Psoas muscle (tissue), 8 donors: ENCODE measurements at places on chromosomes 2 and 18.

- DNase-seq, result no peak
These were observed 6.9 kb upstream of the GYPC start for GRCh38 chr2:126649101-126649500.

GRCh38 chr2:85704800-85705679, 10.9 kb downstream of the GNLY start:
- no peak for DNase-seq

GRCh38 chr2:184765112-184765895, 167.0 kb downstream of the ZNF804A start:
- no peak for DNase-seq

- no peak for DNase-seq
These were observed 42.3 kb upstream of the ALPP start for GRCh38 chr2:232336241-232336736.

DNA sequence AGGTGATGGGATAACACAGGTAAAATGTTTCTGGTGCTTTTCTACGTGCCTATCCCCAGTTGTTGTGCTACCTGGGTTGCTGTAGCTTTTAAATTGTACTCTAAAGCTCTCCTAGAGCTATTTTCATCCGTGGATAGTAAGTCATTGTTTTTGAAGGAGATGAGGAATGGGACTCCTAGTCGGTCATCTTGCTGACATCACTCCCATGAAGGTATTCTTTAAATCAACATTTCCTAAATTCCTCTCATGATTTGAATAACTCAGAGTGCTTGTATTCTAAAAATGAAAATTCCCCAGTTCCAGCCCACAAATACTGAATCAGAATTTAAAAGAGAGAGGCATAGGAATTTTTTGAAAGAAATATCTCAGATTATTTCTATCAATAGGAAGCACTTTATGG, 44.3 kb downstream of the CCDC148 start:
- no peak for DNase-seq

GRCh38 chr2:202510911-202511310, 123.9 kb upstream of the FAM117B start:
- no peak for DNase-seq

DNA sequence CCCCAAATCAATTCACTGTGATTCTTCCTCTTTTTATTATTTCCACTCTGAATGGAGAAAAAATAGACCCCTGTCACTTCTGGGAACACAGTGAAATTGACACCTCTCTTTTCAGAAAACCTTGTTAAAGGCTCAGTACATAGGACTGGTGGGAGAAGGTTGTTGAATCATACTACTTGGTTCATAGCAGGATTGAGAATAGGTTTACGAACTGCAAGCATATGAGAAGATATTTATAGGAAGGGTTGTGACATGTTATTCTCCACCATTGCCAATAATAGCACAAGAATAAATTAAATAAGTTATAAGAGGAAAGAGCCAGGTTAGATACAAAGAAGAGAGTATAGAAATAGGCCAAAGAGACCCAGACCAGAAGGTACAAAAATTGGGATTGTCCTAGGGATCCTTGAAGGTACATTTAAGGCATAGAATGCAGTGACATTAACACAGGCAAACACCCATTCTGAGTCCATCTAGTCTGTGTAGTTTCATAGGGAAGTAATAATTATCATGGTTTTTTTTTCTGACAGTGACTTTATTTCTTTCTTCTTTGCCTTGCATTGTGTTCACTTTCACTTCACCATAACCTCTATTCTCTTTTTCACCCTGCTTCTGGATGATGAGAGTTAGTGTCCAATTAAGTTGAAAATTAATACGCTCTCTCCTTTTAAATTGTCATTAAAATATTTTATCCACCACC, 21.8 kb upstream of the SERPINE2 start:
- no peak for DNase-seq

GRCh38 chr2:238127165-238128060, 11.1 kb upstream of the KLHL30 start:
- peak; percentile 58 for DNase-seq

GRCh38 chr2:222514901-222515300, 90.6 kb downstream of the SGPP2 start:
- no peak for DNase-seq

DNA sequence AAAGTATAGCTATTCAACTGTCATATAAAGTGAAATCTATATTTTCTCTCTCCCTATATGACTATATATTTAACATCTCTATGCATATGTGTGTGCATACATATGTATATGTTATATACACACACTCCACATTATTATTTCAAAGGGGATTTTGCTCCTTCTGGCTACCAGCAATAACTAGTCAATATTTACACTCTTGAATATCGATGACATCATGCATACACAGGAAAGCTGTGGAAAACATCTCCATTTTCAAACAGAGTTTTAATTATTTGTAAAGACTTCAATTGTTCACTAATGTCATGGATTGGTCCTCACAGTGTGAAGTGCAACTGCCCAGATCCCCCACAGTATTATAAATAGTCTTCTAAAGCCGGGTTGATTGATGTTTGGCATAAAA, 195.9 kb upstream of the TCF4 start:
- DNase-seq, result no peak

- DNase-seq, result no peak
These were observed 24.1 kb downstream of the PRKD3 start for GRCh38 chr2:37300578-37300977.

GRCh38 chr18:45828917-45829811, 3.7 kb downstream of the SIGLEC15 start:
- DNase-seq, result no peak

- no peak for DNase-seq
These were observed 74.3 kb downstream of the ZBTB7C start for GRCh38 chr18:48334845-48335244.

GRCh38 chr18:32847691-32848090, 74.9 kb upstream of the KLHL14 start:
- DNase-seq, result no peak

DNA sequence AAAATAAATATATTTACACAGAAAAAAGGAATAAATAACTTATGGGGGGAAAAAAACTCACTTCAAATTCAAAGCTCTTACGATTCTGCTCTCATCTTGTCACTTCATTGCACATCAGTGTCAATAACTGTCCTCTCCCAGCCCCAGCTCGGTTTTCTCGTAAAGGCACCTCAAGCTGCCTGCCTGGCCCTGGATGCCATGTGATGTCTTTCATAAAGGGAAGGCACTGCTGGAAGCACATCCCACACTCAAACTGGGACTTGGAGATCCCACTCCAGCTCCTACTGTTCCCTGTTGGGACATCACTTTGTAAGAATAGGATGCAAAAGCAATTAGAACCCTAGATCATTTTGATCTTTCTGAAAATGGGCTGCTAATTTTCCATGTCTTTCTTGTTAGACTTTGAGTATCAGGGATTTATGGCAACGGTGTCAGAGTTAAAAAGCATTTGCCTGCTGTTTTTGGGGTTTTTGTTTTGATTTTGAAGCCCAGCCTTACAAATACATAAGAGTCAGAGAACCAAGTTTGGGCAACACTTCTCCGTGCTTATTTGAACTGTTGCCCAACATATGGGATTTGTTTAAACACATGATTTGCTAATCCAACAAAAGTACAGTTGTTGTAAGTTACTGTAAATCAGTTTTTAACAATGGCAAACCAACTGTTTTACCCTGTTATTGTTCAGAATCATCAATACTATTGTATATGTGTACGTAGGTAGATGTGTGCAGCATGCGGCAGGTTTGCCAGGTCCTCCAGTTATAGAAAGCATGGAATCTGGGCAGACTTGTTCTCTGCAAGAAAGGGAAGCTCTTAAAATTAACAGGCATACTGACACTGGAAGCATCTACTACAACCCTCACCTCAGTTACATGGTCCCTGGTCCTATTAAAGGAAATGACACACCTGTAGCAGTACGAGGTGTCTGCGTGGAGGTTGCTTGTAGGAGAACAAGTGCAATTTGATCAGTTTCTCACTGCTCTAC, 20.6 kb downstream of the SERTAD2 start:
- no peak for DNase-seq

DNA sequence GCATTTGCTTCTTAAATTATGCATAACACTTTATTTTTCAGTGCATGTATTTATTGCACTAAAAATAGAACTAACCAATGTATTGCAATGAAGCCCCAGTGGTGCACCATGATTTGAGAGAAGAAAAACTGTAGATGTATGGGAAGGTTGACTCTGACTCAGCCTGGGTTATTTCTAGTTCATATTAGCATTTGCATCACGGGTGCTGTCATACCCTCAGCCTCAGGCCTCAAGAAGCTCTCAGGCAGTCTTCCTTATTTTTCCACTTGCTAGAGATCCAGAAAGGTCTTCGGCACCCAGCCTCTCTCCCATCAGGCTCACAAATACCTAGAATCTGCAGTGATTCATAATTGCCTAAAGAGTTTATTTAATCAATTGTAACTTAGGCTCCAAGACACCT, 148.0 kb downstream of the DNER start:
- no peak for DNase-seq

DNA sequence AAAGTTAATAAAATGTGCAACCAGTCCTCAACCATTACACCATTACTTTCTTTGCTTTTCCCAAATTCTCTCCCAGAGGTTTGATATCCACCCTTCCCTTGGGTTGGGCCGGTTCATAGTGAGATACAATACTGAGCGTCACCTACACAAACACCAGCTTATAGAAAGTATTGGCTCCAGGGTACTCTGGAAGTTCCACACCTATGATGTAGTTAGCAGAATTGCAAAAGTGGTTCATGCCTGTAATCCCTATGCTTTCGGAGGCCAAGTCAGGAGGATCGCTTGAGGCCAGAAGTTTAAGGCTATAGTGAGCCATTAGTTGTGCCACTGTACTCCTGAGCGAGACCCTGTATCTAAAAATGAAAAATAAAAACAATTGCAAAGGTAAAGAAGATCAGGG, 15.3 kb upstream of the MAP4K3 start:
- no peak for DNase-seq

DNA sequence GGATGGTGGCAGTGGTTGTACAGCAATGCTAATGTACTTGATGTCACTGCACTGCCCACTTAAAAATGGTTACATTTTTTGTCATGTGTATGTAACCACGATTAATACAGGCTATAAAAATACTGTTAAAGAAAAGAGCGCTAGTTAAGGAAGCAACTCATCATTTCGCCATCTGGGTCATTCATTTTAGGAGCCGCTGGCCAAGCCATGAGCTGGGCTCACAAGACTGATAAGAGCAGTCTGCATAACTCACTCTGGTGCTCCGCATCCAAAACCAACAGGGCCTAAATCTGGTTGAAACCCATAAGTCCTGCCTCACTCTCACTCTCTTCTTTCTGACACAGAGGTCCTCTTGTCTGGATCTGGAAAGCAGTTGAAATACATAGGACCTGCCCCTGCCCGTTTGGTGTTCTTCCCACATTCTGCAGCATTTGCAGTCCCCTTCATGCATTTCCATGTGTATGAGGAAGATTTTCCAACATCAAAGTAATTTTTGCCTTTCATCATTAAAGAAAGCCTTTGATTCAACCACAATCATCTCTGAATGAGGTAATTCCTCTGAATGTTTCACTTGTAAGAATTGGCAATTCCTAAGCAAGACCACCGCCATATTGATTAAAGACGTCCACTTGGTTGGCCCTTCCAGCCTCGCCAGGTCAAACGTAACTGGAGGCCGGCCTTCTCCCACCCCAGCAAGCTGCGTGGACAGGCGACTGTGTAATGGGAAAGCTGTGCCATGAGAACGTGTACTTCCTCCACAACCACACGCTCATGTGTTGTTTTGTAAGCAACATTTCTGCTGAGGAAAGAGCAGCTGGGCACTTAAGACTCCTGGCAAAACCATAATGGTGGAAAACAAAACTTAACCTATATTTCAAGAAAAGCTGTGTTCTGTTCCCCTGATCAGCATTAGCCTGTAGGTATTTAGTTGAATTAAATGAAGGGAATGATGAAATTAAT, 112.2 kb downstream of the VAPA start:
- no peak for DNase-seq
